ENCODE measurements at places on chromosomes 6 and 20. TPM values are rescaled to one million over a fixed set of nuclear protein-coding genes. Genes with fewer than 3 reads are reported as not detected.

SERPINB6 gene
- 21.3 TPM for total RNA-seq

TTPAL gene
- 22.3 TPM for total RNA-seq

GRCh38 chr6:158517581-158517980 lies 42.3 kb upstream of the TMEM181 start:
- peak overlapping the region; percentile 15 for H3K4me3 ChIP-seq
- peaks cover 14% of the 10 kb centered on the region for H3K4me1 ChIP-seq
- peaks cover 7% of the 10 kb centered on the region for H3K36me3 ChIP-seq
- DNase-seq = no peak
- no peak overlapping the region for H3K27ac ChIP-seq

GRCh38 chr6:108653949-108654348 lies 93.2 kb downstream of the FOXO3 start:
- peaks cover 62% of the 10 kb centered on the region for H3K4me1 ChIP-seq
- H3K36me3 ChIP-seq = peaks cover 2% of the 10 kb centered on the region
- H3K27me3 ChIP-seq = no peaks in the 10 kb centered on the region
- H3K4me3 ChIP-seq = no peak overlapping the region
- DNase-seq = no peak
- no peak overlapping the region for H3K27ac ChIP-seq

- no peak overlapping the region for H3K4me3 ChIP-seq
- H3K4me1 ChIP-seq = no peaks in the 10 kb centered on the region
- no peaks in the 10 kb centered on the region for H3K27me3 ChIP-seq
- peak; percentile 67 for DNase-seq
- no peak overlapping the region for H3K27ac ChIP-seq
Measured at GRCh38 chr6:34027445-34027936, 118.4 kb downstream of the GRM4 start.

All from neural crest cell (in vitro differentiated cells).